ENCODE measurements at places on chromosomes 3 and 15.

DNA sequence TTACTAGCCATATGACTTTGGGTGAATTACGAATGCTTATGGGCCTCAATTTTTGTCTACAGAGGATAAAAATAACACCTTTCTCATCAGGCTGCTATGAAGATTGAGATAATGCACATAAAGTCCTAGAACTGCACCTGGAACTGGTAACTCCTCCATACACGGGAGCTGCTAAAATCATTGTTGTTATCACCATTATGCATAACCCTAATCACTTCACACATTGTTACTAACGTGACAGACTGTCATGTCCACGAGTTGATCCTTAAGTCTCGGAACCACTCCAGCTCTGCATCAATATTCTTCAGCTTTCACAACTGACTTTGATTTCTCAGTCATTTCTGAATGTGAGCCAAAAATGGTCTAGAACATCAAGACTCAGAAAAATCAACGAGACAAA is 64.1 kb downstream of the RFTN1 start:
- DNase-seq, result no peak

- DNase-seq, result no peak
Measured at GRCh38 chr3:113454057-113454456, 12.8 kb upstream of the CFAP44 start.

DNA sequence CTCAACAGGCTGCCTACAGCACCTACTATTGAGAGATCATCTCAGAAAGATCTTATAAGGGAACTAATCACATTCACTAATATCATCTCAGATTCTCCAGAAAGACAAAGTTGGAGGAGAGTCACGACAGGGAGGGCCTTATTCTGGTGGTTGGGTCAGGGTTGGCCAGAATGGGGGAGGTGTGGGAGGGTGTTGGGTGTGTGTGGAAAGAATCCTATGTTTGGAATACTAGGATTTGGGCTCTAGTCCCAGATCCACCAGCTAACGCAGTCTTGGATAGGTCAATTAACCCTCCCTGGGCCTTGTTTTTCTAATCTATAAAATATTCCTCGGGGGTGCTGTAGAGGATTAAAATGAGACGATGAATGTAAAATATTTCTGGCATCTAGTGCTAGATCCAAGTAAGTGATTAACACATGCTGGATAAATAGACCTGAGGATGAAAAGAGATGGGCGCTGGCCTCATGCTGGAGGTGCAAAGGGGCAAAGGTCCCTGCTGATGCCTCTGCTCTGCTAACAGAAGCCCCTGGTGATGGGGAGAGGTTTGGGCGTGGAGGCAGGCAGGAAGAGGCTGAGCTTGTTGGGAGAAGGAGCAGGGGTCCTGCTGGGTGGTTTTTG is 67.6 kb upstream of the ETV5 start:
- DNase-seq, result no peak

- DNase-seq, result no peak
Measured at GRCh38 chr3:186487819-186488218, 56.4 kb downstream of the CRYGS start.

GRCh38 chr3:46892285-46893145 is 15.0 kb downstream of the PTH1R start:
- peak; percentile 99 for DNase-seq

DNA sequence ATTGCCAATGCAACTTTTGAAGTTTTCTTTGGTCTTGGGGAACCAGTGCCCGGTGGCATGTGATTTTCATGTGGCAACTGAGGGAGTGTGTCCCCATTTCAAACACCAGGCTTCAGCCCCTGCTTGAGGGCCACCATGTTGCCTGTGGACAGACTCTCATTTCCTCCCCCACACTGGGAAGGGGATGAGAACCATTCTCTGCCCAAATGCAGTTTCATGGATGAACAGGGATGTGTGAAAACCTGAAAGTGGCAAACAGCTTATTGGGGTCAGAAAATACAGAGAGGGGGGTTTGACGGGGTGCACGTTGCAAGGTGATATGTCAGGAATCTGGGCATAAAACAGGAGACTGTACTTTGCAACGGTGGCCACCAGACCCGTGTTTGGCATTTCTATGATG is 6.3 kb downstream of the FAM107A start:
- no peak for DNase-seq

DNA sequence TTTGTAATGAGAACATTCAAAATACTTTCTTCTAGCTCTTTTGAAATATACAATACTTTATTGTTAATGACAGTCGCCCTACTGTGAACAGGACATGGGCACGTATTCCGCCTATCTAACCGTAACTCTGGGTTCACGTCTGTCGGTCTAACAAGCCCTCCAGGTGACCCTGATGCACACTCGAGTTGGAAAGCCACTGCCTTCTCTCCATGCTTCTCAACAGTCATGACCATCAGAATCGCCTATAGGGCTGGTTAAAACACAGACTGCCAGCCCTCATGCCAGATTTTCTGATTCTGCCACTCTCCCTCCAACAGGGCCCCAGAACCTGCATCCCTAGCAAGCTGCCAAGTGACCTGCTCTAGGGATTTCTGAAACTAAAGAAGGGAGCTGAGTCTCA is 140.2 kb downstream of the FOXP1 start:
- no peak for DNase-seq

DNA sequence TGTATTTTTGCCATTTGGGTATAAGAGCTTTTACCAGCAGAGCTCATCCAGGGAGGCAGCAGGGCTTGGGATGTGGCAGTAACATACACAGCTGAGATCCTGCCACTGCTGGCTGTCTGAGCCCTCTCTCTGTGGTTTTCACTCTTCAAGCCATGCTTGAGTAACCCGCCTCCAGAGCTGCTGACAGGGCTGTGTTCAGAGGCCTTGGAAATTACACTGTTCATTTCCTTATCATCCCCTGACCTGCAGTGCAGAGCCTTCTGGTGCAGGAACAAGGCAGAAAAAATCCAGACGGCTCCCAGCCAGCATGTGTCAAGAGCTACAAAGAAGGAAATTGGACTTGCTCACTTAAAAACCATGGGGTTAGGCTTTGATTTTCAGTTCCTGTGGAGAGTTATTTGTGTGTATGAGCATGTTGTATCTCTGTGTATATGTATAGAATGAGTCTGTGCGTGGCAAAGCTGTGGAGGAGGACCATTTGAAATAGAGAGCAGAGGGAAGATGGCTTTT is 47.0 kb downstream of the ZNF609 start:
- no peak for DNase-seq

DNA sequence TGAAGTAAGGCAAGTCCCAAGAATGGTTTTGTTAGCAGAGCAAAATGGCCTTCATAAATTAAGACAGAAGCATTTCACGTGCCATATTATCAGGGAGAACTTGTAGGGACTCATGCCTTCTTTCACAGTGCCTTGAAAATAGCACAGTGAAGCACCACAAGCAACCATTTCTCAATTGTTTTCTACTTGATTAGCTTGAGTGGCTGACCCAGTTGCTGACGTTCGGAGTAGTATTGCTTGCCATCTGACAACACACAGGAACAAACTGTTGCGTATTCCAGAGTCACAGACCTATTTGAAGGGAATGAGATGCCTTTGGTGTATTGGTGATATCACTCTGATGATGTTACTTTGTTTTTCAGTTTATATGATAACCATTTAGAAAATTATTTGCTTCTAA is 3.0 kb upstream of the C3orf52 start:
- no peak for DNase-seq

GRCh38 chr3:15160662-15161061 is 45.4 kb upstream of the CAPN7 start:
- DNase-seq, result no peak

DNA sequence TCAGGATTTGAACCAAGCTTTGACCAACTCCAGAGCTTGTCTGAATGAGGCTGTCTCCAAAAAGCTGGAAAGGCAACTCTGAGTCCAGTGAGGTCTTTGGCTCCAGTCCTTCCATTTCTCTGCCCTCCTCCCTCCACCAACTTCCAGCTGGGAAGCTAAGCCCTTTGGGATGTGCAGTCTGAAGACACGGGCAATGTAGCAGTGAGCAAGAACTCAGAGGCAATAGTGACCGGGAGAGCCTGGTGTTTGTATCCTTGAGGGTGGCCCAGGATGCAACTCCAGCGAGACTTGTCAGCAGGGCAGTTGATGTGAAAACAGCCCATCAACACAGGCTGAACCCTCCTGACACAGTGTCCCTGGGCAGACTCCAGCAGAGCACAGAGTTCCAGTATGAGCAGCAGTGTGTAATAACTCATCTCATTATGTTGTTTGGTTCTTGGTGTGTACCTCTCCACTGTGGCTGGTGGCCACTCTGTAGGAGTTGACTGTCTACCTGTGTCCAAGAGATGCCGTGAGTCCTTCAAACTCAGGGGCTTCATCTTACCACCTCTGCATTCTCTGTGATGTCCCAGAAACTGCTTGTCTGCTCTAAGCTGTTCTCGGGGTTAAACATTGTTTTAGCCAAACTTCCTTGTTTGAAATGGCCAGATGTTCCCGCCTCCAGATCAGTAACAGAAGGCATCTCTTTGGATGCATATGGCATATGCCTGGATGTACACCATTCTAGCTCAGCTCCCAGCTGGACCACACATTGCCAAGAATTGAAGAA is 6.6 kb downstream of the CDCP1 start:
- DNase-seq, result no peak

DNA sequence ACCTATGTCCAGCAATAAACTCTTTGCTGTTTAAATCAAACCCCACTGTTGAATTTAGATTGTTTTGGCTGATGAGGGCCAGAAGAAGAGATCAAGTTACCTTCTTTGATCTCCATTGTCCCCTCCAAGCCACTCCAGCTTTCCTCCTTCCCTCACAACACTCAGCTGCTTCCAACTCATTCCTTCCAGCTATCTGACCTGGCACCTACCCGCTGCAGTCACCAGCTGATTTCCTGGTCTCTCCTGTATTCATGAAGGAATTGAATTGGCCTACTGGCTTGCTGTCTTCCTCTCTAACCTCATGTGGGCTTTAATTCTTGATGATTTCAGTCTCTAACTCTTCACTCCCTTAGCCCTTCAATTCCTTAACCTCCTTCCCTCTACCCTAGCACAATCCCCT is 40.8 kb upstream of the ABHD17C start:
- DNase-seq, result no peak

DNA sequence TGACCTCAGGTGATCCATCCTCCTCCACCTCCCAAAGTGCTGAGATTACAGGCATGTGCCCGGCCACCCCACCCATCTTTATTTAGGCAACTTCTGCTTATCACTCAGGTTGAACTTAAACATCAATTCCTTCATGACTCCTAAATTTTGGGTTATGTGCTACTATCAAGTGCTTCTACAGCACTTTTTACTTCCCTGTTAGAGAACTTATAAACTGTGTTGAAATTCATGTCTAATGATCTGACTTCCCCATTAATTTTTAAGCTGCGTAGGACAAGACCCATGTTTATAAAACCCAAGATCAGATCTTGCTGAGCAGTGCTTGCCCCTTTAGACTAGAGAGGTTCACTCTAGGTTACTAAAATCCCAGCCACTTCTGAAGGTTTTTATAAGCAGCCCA is 266.2 kb upstream of the TPRG1 start:
- DNase-seq, result no peak

DNA sequence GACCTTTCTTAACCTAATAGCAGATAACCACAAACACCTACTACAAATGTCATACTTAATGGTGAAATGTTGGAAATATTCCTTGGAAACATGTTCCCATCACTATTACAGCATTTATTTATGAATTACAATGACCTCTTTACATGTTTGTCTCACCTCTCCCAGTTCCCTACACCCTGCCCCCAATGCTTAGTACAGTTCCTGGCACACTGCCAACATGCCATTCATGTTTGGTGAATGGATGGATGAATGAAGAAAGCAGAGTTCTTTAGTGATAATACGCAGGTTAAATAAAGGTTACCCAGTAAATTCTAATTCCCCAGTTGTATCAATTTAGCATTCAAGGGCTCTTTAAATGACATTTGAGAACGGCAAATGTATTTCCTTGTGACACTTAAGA is 259.9 kb upstream of the ATP11B start:
- no peak for DNase-seq

GRCh38 chr3:73710340-73710739 is 85.6 kb upstream of the PDZRN3 start:
- no peak for DNase-seq

- DNase-seq, result no peak
Measured at GRCh38 chr3:61674596-61674995, 113.2 kb downstream of the PTPRG start.

DNA sequence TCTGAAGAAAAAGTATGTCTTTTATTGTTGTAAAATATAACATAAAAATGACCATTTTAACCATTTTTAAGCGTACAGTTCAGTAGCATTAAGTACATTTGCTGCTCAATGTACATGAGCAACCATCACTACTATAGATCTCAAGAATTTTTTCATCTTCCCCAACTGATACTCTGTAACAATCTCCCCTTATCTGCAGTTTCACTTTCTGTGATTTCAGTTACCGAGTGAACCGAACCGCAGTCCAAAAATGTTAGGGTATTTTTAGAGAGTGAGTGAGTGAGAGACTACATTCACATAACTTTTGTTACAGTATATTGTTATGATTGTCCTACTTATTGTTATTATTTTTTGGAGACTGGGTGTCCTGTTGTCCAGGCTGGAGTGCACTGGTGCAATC is 9.0 kb upstream of the SLC25A26 start:
- no peak for DNase-seq

- DNase-seq, result no peak
Measured at GRCh38 chr3:185059766-185060165, 93.1 kb downstream of the C3orf70 start.

GRCh38 chr3:120762615-120763014 is 20.1 kb downstream of the GTF2E1 start:
- DNase-seq, result no peak
